NCI-H2107 (cell line): ENCODE measurements at places on chromosomes 2 and 18.

GRCh38 chr2:37890893-37891495 is 34.1 kb upstream of the RMDN2 start:
- DNase-seq = peak; percentile 15

DNA sequence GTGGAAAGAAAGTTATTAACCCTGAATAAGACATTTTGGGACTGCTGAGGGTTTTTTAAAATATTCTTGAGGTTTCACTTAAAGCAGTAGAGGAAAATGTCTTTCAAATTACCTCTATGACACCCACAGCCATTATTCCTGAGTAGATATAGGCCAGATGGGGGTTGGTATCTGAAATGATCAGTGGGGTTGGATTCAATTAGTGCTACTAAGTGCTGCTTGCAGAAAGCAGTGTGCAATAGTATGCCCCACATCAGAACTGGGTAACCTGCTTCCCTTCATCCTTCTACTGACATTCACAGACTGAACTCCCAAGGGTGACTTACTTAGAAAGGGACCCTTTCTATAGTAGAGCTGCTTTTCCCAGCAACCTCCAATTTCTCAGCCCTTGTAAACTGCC is 7.3 kb upstream of the ETAA1 start:
- DNase-seq = no peak

DNA sequence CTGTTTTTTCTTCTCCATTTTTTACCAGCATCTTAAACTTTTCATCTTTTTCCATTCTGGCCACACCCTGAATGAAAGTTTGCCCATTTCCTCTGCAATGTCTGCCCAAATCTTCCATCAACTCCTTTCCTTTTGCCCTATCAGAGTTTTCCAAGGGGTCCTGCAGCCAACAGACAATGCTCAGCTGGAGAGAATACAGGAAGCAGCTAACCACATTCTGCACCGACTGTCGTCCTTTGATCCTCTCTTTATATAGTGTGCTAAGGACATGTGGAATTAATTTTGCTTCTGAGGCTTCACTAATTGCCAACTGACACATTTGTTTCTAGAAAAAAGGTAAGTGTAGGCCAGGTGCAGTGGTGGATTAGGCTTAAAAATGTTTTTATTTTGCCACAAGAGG is 50.5 kb upstream of the DLX2 start:
- no peak for DNase-seq

DNA sequence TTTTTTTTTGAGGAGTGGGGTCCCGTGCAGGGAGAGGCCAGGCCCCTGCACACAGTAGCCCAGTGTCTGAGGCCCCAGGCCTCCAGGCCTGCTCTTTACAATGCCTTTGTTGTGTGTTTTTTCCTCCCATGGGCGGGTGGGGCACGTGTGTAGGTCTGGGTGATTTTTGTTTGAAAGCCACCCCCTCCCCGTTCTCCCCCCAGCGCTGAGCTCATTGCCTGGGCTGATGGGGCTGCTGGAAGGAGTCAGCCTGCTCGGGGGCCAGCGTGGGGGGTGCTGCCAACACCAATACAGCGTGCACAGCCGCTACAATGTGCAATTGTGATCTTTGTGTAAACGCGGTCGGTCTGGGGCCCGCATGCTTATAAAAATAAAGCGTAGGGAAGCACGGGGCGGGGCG is 142.7 kb downstream of the DYSF start:
- DNase-seq = no peak

GRCh38 chr2:137049518-137049917 is 284.2 kb downstream of the THSD7B start:
- DNase-seq = no peak

- DNase-seq = no peak
Observed at GRCh38 chr2:195313962-195314361, 343.1 kb upstream of the SLC39A10 start.

DNA sequence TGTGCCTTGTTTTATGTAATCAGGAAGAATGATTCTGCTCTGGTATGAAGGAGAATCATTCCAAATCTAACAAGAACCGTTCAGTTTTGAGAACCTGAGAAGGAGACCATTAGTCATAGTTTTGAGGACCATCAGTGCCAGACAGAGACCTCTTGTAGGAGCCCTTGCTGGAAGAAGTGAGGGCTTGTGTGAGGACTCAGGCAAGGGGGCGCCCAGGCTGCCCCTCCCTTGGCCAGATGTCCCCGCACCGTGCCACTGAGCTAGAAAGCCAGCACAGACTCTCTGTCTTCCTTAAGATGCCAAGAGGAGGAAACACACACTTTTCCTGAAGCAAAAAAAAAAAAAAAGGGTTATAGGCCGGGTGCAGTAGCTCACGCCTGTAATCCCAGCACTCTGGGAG is 55.7 kb upstream of the SLC39A10 start:
- no peak for DNase-seq
